ENCODE measurements at places on chromosomes 3 and 15.

GRCh38 chr3:23567917-23568316 is 237.8 kb upstream of the UBE2E1 start:
- DNase-seq: no peak

DNA sequence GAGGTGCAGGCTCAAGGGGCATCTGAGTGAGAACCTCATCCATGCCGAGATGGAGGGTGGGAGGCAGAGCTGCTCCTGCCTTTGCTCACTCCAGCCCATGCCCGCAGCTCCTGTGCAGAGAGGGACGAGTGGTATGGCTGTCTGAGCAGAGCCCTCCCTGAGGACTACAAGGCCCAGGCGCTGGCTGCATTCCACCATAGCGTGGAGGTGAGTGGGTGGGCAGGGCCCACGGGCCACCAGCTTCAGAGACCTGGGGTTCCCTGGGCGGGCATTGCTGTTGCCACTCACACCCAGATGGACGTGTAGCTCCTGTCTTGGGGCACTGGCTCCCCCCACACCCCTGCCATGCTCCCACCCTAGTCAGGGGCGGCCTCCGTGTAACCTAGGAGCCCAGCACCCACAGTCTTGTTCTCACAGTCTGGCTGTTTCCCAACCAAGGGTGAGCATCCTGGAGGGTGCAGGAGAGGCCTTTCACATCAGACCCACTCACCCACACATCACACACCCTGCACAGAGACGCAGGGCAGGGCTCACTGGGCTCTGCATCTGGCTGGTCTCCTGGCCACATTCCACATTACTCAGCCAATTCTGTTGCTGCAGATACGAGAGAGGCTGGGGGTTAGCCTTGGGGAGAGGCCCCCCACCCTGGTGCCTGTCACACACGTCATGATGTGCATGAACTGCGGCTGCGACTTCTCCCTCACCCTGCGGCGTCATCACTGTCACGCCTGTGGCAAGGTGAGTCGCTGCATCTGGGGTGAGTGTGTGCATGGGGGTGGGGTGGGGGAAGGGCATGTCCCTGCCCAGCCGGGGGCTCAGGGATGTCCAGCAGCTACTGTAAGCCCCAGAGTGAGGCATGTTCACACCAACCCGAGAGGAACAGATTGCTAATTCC is 25.3 kb upstream of the NR2C2 start:
- no peak for DNase-seq

- DNase-seq: no peak
These were observed 69.9 kb downstream of the PTPRG start for GRCh38 chr3:61631108-61631769.

DNA sequence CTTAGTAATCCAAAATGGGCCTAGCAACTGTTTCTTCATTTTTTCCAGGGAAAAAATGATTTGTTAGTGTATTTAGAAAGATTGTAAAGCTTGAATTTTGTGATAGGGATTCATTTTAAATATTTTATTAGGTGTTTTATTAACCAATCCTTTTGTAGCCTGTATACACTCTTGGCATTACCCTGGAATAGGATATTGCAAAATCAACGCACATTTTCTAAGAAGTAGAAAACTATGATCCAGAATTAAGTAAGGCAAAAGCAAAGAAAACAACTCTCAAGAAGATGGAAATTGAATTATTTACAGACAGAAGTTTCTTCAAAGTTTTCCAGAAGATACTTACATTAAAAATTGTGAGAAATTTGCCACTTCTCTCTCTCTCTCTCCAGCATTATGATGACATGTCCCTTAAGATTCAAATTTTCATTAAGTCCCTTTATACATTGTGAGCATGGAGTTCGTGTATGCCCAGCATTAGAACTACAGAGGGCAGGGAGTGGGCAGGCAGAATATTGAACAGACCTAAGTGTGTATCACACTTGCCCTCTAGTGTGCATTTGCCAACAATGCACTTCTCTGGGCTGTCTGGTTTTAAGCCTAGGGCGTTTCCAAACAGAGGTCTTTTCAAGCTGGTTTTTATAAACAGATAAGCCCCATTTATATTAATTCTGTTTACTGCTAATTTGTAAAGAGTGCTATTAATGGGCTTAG is 28.5 kb upstream of the CMSS1 start:
- no peak for DNase-seq

GRCh38 chr3:119301662-119302061 is 7.5 kb downstream of the ARHGAP31 start:
- DNase-seq: no peak

- DNase-seq: no peak
These were observed 3.5 kb downstream of the BCL2A1 start for GRCh38 chr15:79967298-79968182.

All from stimulated activated CD4-positive, alpha-beta T cell treated with anti-CD3 and anti-CD28 coated beads, Interleukin-4, amount 100 ng/mL, for 48 hours (primary cell).